Stimulated activated naive B cell treated with anti-CD40 and anti-IgM and Interleukin-4, amounts not matched to agents 10 μg/mL and 1 μg/mL and 100 μg/mL, for 72 hours (primary cell): ENCODE measurements at places on chromosomes 2 and 18.

DNA sequence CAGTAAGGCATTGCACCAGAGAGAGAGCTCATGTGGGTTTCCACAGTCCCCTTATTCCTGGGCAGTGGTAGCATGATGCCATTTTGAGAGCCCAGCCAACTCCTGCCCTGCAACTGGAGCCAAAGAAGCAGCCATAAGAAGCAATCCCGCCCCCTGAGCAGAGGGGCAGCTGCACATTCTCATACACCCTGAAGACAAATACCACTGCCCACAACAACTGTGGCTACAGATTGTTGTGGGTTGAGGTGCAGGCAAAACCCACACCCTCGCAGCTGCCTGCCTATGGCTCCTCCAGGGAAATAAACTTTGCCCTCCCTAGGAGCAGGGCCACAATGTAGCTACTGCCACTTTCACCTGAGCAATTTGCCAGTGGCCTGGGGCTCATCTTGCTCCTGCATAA, 219.4 kb upstream of the NRXN1 start:
- no peak overlapping the region for H3K4me3 ChIP-seq
- H3K27ac ChIP-seq: no peak overlapping the region
- H3K4me1 ChIP-seq: no peaks in the 10 kb centered on the region

- peaks cover 18% of the 10 kb centered on the region for H3K4me1 ChIP-seq
- H3K4me3 ChIP-seq: no peak overlapping the region
- no peak overlapping the region for H3K27ac ChIP-seq
- H3K27me3 ChIP-seq: no peaks in the 10 kb centered on the region
These were observed 38.9 kb upstream of the GMCL1 start for GRCh38 chr2:69790601-69790959.

DNA sequence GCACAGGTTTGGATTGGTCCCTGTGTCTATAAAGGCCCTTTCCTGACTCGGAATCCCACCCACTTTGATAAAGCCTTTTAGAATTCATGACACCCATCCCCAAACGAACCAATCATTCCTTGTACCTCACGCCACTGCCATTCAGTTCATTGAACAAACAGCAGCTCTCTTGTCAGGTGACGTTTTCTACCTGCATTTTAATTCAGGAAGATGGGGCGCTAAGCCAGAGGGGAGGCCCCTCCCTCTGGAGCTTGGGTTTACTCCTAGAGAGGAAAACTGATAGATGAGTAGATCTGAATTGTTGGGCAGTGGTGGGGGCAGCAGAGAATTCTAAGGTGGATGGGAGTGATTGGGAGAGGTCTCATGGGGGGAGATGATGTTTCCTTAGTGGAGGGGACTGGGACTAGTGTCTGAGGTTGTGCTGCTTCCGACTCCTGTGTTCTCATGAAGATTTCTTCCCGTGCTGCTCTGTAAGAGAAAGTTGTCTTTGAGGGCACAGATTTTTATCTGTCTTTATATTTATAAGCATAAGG, 9.6 kb downstream of the RRM2 start:
- H3K4me3 ChIP-seq: no peak overlapping the region
- H3K4me1 ChIP-seq: peaks cover 1% of the 10 kb centered on the region
- peaks cover 7% of the 10 kb centered on the region for H3K36me3 ChIP-seq
- H3K27me3 ChIP-seq: no peaks in the 10 kb centered on the region

- H3K4me1 ChIP-seq: peaks cover 18% of the 10 kb centered on the region
- H3K36me3 ChIP-seq: peaks cover 24% of the 10 kb centered on the region
- H3K4me3 ChIP-seq: peak overlapping the region; percentile 82
These were observed 59.3 kb downstream of the EMILIN2 start for GRCh38 chr18:2905854-2906703.

GRCh38 chr2:151120011-151120410, 141.7 kb downstream of the RBM43 start:
- no peaks in the 10 kb centered on the region for H3K4me1 ChIP-seq
- DNase-seq: no peak
- H3K27me3 ChIP-seq: no peaks in the 10 kb centered on the region
- H3K27ac ChIP-seq: no peak overlapping the region

GRCh38 chr2:54350426-54350825, 94.4 kb upstream of the TSPYL6 start:
- no peak overlapping the region for H3K4me3 ChIP-seq
- no peak for DNase-seq
- peaks cover 8% of the 10 kb centered on the region for H3K27me3 ChIP-seq
- H3K36me3 ChIP-seq: no peaks in the 10 kb centered on the region
- H3K4me1 ChIP-seq: no peaks in the 10 kb centered on the region

GRCh38 chr18:6476190-6476589, 61.5 kb upstream of the L3MBTL4 start:
- no peak overlapping the region for H3K4me3 ChIP-seq
- no peaks in the 10 kb centered on the region for H3K4me1 ChIP-seq
- no peak for DNase-seq

- H3K27ac ChIP-seq: no peak overlapping the region
- DNase-seq: no peak
- peaks cover 44% of the 10 kb centered on the region for H3K27me3 ChIP-seq
- no peaks in the 10 kb centered on the region for H3K36me3 ChIP-seq
These were observed 327 bp downstream of the LTBP1 start for GRCh38 chr2:32947076-32947483.

DNA sequence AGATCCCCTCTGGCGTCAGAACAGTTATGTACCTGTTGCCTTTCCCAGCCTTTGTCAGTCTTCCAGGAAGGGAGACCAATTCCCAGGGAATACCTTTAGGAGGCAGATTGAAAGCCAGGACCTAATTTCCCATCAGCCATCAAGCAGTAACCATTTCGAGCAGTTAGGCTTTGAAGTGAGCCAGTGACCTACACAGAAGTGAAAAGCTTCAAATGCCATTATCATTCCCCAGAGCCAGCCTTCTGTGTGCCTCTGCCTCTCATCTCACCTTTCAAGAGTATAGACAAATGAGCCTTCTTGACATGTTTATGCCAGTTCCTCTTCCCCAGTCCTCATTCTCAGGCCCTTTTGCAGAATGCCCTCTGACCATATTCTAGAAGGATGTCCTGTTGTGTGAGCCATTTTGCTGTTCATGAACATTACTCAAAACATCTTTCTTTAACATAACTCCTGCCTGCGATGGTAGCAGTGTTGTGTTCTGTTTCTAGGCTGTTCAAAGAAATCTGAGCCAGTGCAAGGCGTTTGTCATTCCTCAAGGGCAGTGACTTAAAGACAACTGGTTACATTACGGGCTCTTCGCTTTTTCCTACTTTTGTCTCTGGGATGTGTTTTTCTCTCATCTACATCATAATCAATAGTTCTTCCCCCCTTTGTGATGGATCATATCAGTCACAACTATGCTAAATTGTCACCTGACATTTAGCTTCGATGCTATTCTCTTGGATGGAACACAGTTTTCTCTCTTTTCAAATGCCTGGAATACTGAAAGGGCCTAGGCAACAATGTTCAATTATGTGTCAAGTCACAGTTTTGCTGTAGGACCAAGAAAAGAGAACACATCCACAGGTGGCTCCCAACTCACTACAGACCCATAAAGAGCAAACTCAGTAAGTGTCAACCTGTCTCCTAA, 138.6 kb downstream of the ALK start:
- H3K4me1 ChIP-seq: no peaks in the 10 kb centered on the region
- no peak for DNase-seq
- peaks cover 4% of the 10 kb centered on the region for H3K27me3 ChIP-seq
- no peak overlapping the region for H3K4me3 ChIP-seq
- H3K27ac ChIP-seq: no peak overlapping the region

- H3K4me1 ChIP-seq: peaks cover 18% of the 10 kb centered on the region
- no peak for DNase-seq
- no peak overlapping the region for H3K27ac ChIP-seq
- H3K4me3 ChIP-seq: no peak overlapping the region
- H3K27me3 ChIP-seq: no peaks in the 10 kb centered on the region
- H3K36me3 ChIP-seq: peaks cover 19% of the 10 kb centered on the region
These were observed 7.0 kb downstream of the SLC35F6 start for GRCh38 chr2:26770986-26771586.

DNA sequence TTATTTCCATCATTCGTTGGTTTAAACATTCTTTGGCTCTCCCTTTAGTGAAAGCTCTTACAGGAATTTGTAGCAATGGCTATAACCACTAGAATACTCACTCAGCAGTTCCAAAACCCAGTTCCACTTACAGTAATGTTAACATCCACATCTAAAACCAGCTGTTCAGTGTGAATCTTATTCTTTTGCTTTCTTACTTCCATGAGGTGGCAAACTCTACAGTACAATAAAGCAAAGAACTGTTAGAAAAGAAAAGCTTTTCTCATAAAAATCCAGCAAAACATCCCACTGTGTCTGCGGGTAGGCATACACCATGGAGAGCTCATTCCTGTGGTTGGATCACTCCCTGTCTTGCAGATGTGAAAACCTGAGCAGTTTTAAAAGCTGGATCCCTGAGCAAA, 147.1 kb downstream of the ARHGAP28 start:
- no peaks in the 10 kb centered on the region for H3K4me1 ChIP-seq
- H3K27me3 ChIP-seq: no peaks in the 10 kb centered on the region
- no peaks in the 10 kb centered on the region for H3K36me3 ChIP-seq
- H3K4me3 ChIP-seq: no peak overlapping the region

DNA sequence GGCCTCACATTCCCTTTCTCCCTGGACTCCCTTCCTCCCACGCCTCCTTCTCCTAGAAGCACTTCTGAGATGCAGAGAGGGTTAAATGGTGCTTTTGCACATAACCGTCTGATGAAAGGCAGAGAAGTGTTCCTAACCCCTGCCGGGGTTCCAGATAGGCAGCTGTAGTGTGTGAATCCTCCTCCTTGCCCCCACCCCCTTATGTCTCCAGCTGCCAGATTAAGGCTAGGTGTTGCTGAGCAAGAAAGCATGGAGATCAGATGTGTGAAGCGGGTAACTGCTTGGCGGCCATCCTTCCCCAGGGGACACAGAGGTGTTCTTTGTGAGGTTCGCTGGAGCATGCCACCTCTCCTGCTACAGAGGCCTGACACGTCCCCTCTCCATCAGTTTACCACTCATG, 88.3 kb downstream of the NRP2 start:
- no peak overlapping the region for H3K27ac ChIP-seq
- H3K36me3 ChIP-seq: peaks cover 2% of the 10 kb centered on the region

- H3K4me3 ChIP-seq: no peak overlapping the region
- no peak overlapping the region for H3K27ac ChIP-seq
- H3K4me1 ChIP-seq: no peaks in the 10 kb centered on the region
- no peak for DNase-seq
- peaks cover 44% of the 10 kb centered on the region for H3K27me3 ChIP-seq
- H3K36me3 ChIP-seq: peaks cover 5% of the 10 kb centered on the region
These were observed 24.3 kb downstream of the FHOD3 start for GRCh38 chr18:36321658-36322407.

- H3K4me3 ChIP-seq: no peak overlapping the region
- no peaks in the 10 kb centered on the region for H3K36me3 ChIP-seq
- H3K27me3 ChIP-seq: no peaks in the 10 kb centered on the region
These were observed 33.9 kb downstream of the FBXO15 start for GRCh38 chr18:74113711-74114110.

DNA sequence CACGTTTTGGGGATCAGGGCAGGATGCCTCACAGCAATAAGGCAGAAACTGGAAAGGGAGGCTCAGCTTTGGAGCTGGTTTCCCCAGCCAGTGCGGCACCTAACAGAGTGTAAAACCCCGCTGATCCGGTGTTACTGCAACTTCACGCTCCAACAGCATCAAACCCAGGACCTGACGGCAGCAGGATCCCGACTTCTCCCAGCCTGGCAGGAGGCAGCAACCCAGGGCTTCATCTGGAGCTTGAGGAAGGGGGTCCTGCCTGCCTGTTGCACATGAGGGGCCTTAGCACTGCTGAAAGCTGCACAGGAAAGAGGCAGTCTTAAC, 209.8 kb downstream of the MGAT5 start:
- H3K4me3 ChIP-seq: no peak overlapping the region
- no peak for DNase-seq
- H3K4me1 ChIP-seq: no peaks in the 10 kb centered on the region
- no peak overlapping the region for H3K27ac ChIP-seq

- H3K27ac ChIP-seq: no peak overlapping the region
- no peak for DNase-seq
- H3K4me1 ChIP-seq: no peaks in the 10 kb centered on the region
- H3K36me3 ChIP-seq: no peaks in the 10 kb centered on the region
- H3K27me3 ChIP-seq: peaks cover 15% of the 10 kb centered on the region
These were observed 27.2 kb upstream of the BBS5 start for GRCh38 chr2:169452080-169452479.

- H3K36me3 ChIP-seq: no peaks in the 10 kb centered on the region
- H3K4me1 ChIP-seq: peaks cover 16% of the 10 kb centered on the region
- H3K27ac ChIP-seq: no peak overlapping the region
- DNase-seq: no peak
These were observed 53.5 kb downstream of the SLC4A1AP start for GRCh38 chr2:27717070-27717795.

DNA sequence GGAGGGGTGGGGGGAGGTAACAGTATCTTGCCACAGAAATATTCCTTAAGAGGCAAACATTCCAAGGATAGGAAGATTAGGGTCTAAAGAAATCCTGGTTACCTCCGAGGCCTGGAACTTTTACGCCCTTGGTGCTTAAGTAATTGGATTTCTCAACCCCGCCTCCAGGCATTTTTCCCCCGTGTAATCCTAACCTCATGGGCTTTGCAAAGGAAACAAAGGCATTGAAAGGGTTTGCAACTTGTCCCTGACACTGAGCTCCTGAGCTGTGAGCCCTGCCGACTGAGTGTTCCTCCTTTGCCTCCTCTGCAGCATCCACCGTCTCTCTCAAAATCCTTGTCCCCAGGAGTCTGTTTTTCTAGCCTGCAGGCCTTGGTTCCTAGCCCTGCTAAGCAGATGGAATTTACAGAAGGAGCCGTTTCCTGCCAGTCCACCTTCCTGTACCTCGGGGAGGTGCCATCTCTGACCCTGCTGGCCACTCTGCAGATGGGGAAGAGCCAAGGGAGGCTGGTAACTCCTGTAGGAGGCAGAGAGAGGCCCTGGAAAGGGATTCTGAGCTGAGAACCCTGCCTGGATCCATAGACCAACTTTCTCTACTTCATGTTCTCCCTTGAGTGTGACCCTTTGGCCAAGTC, 24.2 kb downstream of the TET3 start:
- DNase-seq: no peak
- H3K36me3 ChIP-seq: peaks cover 63% of the 10 kb centered on the region
- H3K4me1 ChIP-seq: peaks cover 76% of the 10 kb centered on the region
- no peaks in the 10 kb centered on the region for H3K27me3 ChIP-seq

DNA sequence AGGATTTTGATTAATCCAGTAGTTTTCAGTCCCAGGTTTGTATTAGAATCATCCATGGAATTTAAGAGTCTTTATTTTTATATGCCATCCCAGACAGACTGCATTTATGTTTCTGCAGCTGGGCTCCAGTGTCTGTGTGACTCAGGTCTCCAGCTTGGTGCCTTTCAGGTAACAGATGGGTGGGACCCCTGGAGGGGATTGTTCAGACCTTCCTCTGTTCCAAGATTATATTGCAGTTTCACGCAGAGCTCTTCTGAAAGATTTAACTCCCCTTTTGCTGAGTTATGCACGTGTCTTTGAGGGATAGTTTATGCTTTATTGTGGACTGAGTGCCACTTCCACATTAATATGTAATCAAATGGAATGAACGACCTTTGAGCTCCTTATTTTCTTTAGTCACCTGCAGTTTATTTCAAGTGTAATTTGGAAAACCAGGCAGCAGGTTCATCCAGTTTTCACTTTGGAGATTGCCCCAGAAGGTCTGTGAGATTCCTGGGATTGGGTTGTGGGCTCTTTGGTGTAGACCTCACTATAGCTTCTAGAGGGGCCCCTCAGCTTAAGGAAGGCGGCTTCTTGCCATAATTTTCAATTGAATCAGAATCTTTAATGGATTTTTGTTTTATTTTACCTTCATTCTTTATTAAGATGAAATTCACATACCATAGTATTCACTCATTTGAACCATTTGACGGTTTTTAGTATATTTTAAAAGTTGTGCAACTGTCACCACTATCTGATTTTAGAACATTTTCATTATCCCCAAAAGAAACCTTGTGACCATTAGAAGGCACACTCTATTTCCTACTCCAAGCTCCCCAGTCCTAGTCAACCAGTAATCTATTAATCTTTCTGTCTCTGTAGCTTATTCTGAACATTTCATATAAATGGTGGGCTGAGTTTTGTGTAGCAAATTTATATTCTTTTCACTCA, 135.0 kb downstream of the WDSUB1 start:
- DNase-seq: no peak
- H3K27ac ChIP-seq: no peak overlapping the region
- no peak overlapping the region for H3K4me3 ChIP-seq
- no peaks in the 10 kb centered on the region for H3K36me3 ChIP-seq
